ENCODE measurements at places on chromosomes 5 and 9.

- no peak for DNase-seq
Observed at GRCh38 chr5:3194684-3195083, 400.9 kb upstream of the IRX1 start.

DNA sequence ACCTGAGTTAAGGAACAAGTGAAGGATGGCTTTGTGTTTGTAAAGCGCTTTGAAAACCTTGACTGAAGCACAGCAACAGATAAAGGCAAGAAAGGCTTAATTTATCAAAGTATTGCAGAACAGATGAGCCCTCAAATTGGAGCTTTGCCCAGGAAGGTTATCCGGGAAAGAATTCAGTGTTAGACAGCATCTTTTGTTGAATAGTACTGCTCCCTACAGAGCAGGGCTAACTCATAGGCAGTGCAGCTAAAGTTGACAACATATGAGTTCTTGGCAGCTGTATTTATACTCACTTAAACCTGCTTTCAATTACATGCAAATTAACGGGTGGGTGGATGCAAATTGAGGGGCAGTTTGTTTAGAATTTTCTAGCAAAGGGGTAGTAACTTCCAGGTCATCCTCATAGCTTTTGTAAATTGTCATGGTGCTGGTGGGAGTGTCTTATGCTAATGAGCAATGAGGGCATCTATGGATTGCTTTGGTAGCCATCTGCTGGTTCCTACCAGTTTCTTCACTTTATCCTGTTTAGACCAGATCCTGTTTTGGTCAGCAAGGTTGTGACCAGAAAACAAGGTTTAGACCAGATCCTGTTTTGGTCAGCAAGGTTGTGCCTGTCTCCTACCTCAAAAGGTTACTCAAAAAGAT is 105.8 kb downstream of the GDA start:
- no peak for DNase-seq

DNA sequence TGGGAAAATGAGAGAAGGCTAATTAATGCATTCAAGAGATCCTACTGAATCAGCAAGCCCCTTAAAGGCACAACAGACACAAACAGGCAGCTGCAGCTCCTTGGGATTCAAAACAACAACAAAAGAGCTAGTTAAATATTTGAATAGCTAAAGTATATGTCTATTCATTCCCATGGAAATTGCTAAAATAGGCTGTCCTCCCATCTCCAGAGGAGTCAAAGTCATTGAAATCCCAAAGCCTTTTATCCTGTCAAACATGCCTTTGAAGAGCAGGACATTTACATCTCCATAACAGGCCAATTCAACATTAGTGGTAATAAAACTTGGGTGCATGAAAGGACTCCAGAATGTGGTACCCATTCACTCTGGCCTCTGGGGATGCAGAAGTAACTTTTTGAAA is 177.4 kb downstream of the NTRK2 start:
- no peak for DNase-seq

- no peak for DNase-seq
Observed at GRCh38 chr5:80122579-80122978, 87.4 kb downstream of the THBS4 start.

All from activated CD4-positive, alpha-beta T cell treated with anti-CD3 and anti-CD28 coated beads, Interleukin-2, amount 50 U/mL, for 1 hour (primary cell).